Pancreas (tissue), 10 donors: ENCODE measurements at places on chromosomes 5 and 9.
A peak's percentile ranks its signal among the peaks of the same experiment; 100 is the strongest.

DNA sequence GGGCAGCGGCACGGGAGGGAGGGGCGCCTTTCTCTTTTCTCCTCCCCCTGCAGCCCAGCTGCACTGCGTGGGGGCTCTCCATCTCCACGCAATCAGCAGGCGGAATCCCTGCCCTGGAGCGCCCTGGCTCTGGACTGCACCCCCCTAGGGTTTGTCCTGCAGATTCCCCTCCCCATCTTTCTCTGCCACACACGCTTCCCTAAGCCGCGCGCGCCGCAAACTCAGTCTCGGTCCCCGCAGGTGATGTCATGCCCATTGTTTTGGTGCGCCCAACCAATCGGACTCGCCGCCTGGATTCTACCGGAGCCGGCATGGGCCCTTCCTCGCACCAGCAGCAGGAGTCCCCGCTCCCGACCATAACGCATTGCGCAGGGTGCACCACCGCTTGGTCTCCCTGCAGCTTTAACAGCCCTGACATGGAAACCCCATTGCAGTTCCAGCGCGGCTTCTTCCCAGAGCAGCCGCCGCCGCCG is at the start of gene KCNN2:
KCNN2 (plus strand) TSS at position 347 of the 473 bp plus-strand sequence; CDS start at position 417, 70 bp downstream.
- peak; percentile 96 for DNase-seq

GRCh38 chr5:96503501-96504236 is 70.6 kb upstream of the PCSK1 start:
- no peak for DNase-seq

DNA sequence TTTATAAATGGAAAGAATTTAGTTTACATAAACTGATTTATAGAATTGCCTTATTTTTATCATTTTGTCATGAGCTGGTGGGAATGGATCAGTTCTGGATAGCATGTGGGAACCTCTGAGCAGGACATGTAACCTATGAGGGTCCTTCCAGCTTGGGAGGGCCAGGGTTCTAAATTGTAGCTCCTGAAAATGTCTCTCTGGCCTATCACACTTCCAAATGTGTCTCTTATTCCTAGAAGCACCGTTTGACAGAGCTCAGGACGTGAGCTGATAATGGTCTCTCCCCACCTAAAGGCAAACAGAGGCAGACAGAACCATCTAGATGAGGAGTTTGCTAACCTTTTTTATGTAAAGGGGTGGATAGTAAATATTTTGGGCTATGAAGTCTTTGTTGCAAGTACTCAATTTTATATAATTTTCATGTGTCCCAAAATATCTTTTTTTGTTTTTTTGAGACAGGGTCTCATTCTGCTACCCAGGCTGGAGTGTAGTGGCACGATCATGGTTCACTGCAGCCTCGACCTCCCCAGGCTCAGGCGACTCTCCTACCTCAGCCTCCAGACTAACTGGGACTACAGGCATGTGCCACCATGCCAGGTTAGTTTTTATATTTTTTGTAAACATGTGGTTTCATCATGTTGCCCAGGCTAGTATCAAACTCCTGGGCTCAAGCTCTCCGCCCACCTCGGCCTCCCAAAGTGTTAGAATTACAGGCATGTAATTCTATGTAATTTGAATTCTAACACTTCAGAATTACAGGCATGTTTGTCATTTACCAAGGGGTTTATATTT is 4.0 kb downstream of the TRAF1 start:
- no peak for DNase-seq

GRCh38 chr9:6096821-6097220 is 81.4 kb upstream of the RANBP6 start:
- no peak for DNase-seq

GRCh38 chr5:174612686-174613085 is 111.7 kb upstream of the MSX2 start:
- no peak for DNase-seq

DNA sequence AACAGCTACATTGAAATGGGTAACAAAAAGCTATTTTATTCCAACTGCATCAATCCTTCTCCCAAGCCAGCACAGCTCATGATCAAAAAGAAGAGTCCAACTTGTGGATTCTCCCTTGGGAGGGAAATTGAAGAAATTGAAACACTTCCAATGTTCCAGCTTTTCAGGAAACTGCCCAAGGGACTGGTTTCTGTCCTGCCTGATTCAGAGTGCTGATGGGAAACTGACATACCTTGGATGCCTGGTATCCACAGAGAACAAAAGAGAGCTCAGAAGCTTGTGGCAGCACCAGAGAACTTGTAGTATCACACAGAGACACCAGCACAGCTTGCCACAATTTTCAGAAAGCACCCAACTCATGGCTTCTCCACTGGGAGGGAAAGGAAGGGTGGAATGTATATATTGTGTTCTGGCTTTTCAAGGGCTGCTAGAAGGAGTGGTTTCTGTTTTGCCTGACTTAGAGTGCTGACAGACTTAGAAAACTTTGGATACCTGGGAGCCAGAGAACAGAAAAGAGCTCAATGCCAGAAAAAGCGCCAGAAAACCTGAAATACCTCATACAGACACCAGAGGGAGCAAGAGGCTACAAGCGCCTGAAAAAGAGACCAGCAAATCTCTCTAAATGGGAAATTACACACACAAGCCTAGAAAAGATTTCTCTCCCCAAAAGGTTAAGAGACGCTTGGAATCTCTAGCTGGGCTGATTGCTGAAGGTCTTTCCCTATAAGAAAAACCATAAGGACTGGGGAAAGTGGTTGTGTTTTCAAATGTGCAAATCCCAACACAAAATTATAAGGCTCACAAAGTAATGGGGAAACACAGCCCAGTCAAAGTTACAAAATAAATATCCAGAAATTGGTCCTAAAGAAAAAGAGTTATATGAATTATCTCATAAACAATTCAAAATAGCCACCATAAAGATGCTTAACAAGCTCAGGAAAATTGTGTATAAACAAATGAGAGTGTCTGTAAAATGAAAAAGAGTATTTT is 178.8 kb downstream of the SPOCK1 start:
- DNase-seq = peak; percentile 72

DNA sequence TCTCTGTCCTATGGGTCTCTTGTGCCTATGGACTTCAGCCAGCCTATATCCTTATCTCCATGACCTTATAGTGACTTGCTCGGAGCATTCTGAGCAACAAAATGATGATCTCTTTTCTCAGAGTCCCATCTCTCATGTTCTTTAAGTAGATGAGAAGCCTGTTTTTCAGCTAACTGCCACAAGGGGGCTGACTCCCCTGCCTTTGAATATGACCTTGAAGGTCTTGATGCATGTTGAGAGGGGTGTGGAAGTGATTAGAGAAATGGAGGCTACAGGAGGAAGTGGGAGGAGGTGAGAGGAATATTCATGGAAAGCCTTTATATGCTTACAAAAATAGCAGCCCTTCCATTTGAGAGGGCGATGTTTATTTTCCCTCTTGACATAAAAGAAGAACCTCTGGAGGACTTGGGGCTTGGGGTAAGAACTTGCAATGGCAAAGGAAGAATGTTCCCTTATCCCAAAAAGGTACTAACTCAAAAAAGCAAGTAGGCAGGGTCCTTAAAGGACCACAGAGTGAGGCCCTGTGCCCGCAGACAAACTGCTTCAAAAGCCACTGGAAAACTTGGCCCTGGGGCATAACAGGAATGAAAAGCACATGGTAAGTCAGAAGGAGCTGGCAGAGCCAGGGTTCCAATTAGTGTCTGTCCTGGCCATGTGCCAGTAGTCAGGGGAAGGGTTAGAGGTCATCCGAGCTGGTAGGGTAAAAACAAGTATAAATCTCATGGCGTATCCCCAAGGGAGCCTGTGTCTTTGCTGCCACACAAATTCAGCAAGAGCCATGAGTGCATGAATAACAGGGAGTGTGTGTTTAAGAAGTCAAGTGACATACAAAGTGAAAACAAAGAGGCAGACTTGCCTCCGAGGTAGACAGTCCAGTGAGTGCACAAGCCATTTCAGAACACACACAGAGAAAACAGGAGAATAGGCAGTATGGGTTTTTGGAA is 39.1 kb downstream of the FGD3 start:
- DNase-seq = no peak

DNA sequence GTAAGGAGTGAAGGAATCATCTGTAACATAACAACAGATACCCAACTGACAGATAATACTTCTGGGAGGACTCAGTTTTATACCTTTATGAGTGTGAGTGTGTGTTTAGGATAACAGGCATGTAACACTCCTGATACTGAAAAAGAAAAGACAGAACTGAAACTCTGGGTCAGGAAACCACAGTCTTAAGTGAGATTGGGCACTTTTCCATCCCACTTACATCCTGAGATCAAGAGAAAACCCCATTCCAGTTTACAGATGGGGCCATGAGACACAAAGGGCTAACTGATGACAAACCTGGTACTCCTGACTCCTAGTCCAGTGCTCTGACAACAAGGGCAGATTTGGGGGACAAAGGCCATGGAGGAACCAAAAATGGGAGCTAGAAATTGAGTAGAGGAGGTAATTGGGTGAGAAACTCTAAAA is 18.0 kb downstream of the IL5 start:
- no peak for DNase-seq

DNA sequence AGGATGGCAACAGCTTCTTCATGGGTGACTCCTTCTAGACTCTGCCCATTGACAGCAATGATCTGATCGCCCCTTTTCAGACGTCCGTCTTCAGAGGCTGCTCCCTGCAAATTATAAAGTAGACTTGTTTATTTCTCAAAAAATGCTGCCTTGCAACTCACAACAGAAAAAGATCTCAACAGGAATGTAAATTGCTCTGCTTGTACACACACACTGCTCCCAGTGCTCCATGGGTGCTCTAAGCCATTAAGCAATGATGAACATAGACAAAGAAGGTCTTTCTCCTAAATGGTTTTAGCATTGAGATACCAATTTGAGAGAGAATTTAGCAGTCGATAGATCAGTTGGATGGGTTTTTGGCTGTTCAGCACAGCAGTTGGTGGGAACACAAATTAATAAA is 172.5 kb downstream of the MPDZ start:
- no peak for DNase-seq

DNA sequence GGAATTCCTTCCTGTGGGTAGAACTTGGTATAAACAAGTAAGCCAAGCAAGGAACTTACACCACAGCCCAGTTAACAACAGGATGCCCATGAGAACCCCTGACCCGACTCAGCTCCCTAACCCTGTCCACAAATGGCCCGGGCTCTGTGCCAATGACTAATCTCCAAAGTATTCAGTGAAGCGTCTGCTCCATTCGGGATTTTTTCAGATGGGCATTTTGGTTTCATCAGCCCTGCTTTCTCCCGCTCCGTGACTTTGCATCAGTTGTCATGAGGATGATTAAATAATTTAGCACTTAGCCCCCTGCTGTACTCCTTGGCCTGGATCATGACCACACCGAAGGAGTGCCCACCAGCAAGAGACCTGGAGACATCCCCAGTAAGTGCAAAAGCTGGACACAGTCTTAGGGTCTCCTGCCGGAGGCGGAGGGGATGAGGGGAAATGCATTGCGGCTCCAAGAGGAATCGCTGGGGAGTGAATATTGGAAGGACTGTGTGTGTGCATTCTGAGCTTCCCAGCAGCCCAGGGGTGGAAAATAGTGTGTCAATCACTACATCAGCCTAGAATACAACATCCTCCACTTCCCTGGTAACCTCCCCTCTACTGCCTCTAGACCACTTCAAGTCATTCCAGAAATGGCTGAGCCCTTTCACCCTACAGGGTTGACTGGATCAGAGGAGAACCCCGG is 41.4 kb upstream of the DNAH5 start:
- no peak for DNase-seq

DNA sequence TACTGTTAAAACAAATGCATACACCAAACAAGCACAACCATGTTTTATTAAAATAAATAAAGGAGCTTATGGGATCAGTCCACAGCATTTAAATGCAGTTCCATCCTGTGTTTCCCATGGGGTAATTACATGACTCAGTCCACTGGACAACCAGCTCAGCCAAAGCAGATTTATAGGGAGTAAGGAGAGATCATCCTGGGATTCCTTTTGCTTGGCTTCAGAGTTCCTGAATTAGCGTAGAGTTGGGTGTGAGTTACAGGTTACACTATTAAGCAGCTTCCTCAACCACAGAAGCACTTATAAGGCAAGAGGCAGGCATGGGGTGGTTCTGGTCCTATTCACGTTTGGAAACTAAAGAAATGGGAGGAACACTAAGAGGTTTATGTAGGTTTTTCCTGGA is 381.1 kb upstream of the ACTBL2 start:
- no peak for DNase-seq
